ENCODE measurements at places on chromosomes 6 and 20. TPM values are rescaled to one million over a fixed set of nuclear protein-coding genes. Genes with fewer than 3 reads are reported as not detected.

DNA sequence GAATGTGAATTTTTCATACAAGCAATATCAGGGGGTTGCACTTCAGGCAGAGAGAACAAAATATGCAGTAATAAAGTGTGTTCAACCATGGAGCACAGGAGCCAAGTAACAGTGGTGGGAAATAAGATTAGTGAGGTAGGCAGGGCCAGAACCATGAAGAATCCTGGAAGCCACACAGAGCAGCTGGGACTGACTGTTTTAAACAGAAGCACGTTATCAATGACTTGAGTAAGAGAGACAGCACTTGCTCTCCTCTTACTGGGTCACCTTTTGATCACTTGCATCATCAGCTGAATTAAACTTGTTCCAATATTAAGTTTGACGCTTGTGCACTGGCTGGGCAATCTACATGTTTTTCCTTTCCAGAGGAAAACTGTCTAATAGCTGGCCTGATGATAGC lies 238.5 kb downstream of the TBX18 start:
- DNase-seq: no peak

GRCh38 chr6:116447052-116447451 lies 14.1 kb upstream of the CALHM6 start:
- no peak for DNase-seq

- peak; percentile 18 for DNase-seq
Observed at GRCh38 chr20:3719046-3719445, 6.6 kb upstream of the SIGLEC1 start.

The AIF1 gene
- 55.3 TPM for total RNA-seq

The GPR63 gene
- total RNA-seq: 0.55 TPM

The ADGRF1 gene
- total RNA-seq: 12.9 TPM

DNA sequence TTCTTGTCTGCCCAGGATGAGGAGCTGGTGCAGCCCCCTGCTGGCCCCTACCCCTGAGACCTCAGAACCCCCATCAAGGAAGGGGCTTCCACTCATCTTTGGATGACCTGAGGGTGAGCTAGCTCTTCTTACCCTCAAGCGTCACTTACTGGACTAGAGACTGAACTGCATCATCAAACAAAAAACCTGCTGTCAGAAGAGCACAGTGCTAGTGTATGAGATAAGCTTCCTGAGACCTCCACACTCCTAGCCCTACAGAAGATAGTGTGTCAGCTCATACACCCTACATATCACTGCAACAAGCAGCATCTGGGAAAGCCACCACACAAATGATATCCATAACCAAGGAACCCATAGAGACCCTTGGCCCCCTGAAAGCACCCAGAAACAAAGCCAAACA lies 15.0 kb downstream of the SLC22A16 start:
- no peak for DNase-seq

The PRSS35 gene
- 1.3 TPM for total RNA-seq

The MLN gene
- not detected for total RNA-seq
